Hindlimb muscle (tissue), 1 donor: ENCODE measurements at places on chromosomes 1 and 21.

- no peak for DNase-seq
Measured at GRCh38 chr1:27147842-27148518, 6.9 kb downstream of the SLC9A1 start.

- DNase-seq: no peak
Measured at GRCh38 chr1:86753700-86754099, 49.3 kb downstream of the SH3GLB1 start.

GRCh38 chr1:205225901-205226765 is 1.6 kb upstream of the TMCC2 start:
- DNase-seq: no peak

GRCh38 chr1:55702064-55702463 is 486.9 kb upstream of the USP24 start:
- no peak for DNase-seq

- DNase-seq: no peak
Measured at GRCh38 chr21:19683492-19683891, 1279.9 kb upstream of the TMPRSS15 start.

GRCh38 chr1:80509965-80510522 is 1290.7 kb upstream of the ADGRL2 start:
- no peak for DNase-seq

DNA sequence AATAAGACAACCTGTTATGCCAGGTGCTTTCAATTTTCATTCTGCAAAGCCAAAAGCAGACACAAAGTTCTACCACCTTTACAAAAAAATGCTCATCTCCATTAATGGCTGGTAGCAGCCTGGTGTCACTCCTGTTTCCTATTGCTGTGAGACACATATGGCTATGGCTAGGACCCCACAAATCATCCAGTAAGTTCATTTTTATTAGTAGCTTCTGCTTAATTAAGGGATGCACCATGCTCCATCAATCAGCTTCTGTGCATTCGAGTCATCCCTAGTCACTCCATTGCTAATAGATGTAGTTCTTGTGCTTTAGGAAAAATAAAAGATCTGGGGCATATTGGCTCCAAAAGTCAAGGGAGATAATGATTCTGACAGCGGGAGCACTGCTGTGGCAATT is 257.2 kb downstream of the SPATA17 start:
- no peak for DNase-seq

DNA sequence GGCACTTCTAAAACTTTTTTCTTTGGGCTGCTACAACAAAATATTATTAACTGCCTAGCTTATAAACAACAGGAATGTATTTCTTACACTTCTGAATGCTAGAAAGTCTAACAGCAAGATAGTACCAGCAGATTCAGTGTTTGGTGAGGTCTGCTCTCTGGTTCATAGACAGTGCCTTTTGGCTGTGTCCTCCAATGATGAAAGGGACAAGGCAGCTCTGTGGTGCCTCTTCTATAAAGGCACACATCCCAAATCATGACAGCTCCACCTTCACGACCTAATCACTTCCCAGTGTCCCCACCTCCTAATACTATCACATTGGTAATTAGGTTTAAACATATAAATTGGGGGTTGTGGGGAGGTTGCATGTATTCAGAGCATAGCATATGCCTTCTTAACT is 9.5 kb downstream of the CFH start:
- no peak for DNase-seq

DNA sequence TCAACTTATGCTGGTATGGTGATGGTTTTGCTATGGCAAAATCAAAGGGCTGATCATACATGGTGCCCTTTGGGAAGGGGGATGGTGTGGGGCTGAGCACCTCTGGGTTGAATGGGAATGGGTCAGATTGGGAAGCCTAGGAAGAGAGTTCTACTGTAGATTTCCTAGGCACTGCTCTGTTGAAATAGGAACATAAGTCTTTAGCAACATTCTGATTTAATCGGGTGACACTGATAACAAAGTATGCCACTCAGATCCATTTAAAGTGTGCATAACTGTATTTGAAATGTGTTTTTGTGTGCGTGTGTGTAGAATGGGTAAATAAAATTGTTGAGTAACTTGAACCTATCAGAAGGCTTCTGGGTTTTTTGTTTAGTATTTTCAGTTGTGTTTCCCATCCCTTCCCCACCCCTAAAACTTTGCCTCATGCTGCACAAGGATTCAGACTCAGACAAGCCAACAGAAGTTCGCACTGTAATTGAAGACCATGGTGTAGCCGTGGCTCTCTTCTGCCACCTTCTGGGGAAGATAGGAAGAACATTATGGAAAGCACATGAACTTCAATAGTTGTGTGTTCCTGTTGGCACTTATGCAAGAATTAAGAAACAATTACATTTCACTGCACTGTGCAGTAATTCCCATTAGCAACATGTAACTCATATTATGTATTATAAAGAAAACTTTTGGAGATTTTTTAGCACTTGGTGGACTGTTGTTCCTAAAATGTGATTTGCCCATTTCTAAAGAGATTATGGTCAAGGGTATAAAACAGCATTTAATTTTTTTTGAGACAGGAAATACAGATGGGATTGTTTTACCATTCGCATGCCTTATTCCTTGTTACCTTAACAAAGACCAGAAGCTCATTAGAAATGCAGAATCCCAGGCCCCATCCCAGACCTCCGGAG is 10.9 kb upstream of the C4BPB start:
- peak; percentile 77 for DNase-seq
